ENCODE measurements at places on chromosomes 4 and X.

- no peak for DNase-seq
Observed at GRCh38 chrX:44314259-44314734, 29.2 kb downstream of the EFHC2 start.

DNA sequence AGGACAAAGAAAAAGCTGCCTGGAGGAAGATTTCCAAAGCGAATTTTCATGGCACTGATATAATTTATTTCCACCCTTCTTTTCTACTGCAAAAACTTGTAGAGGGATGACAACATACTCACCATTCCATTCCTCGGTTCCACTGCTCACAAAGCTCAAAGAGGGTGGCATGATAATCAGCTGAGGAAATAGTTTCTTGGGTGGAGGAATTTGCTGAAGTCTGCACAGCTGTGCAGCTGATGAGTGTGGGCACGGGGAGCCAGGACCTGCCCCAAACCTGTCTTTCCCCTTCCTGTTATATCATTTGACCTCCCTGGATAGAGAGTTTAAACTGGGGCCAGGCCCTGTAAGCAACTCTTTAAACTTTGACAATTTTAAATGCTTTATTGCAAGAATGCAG lies 160.6 kb downstream of the PACRGL start:
- DNase-seq, result no peak

DNA sequence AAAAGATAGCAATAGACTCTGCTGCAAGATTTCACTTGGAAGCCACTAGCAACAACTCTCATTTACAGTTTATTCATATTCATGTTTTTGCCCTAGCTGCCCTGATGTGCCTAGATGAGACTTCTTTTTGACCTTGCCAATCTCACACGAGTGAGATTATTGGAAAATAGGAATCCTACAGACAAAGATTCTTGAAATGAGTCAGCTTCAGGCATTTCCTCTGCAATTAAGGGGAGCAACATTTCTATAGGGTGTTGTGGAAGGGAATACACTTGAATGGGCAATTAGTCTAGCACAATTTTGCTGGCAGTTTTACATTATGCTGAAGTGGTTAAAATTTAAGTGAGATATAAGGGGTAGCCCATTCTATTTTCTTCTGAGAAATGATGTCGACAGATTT lies 217.0 kb upstream of the FAT4 start:
- no peak for DNase-seq

DNA sequence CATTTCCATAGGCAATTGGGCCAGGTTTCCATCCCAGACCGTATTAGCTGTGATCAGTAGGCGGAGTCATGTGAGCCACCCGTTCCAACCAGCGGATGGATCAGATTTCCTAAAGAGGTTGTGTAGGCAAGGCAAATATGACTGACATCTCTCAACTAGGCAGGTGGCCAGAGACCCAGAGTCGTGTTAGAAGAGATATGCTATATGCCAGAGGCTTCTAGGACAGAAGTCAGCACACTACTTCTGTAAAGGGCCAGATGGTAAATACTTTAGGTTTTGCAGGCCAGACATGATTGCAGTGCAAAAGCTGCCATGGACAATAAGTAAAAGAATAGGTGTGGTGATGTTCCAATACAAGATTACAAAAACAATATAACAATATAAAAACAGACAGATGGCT lies 788.4 kb downstream of the RPA4 start:
- DNase-seq, result no peak

All from activated CD4-positive, alpha-beta T cell treated with anti-CD3 and anti-CD28 coated beads for 24 hours (primary cell).